Esophagus squamous epithelium (tissue), 5 donors: ENCODE measurements at places on chromosomes 12 and 14. TPM values are rescaled to one million over a fixed set of nuclear protein-coding genes. Genes with fewer than 3 reads are reported as not detected.

Gene SMCO2
- not detected for total RNA-seq

Gene PPP1R1A
- not detected for total RNA-seq

Gene ANGEL1
- 9.8 TPM for total RNA-seq

Gene RD3L
- not detected for total RNA-seq

Gene P2RX7
- 2.2 TPM for total RNA-seq

Gene PPP1R36
- total RNA-seq = 1.1 TPM

Gene PRR4
- total RNA-seq = 159 TPM

Gene CLEC1B
- not detected for total RNA-seq

Gene SLC17A8
- not detected for total RNA-seq

Gene EXOC3L4
- not detected for total RNA-seq

Gene CYP27B1
- total RNA-seq = 0.95 TPM

Gene KCNK13
- 0.15 TPM for total RNA-seq

- DNase-seq = no peak
These were observed 39.6 kb downstream of the SUSD6 start for GRCh38 chr14:69650948-69651369.

- DNase-seq = no peak
These were observed 24.6 kb upstream of the PPP1R12A start for GRCh38 chr12:79959484-79959883.

GRCh38 chr12:89893972-89894706 is 185.5 kb upstream of the ATP2B1 start:
- DNase-seq = no peak

- DNase-seq = no peak
These were observed 16.9 kb upstream of the FAM222A start for GRCh38 chr12:109696485-109697269.

GRCh38 chr12:1593174-1594005 is 991 bp downstream of the FBXL14 start:
- DNase-seq = no peak

GRCh38 chr12:31915446-31915845 is 43.8 kb upstream of the RESF1 start:
- no peak for DNase-seq

DNA sequence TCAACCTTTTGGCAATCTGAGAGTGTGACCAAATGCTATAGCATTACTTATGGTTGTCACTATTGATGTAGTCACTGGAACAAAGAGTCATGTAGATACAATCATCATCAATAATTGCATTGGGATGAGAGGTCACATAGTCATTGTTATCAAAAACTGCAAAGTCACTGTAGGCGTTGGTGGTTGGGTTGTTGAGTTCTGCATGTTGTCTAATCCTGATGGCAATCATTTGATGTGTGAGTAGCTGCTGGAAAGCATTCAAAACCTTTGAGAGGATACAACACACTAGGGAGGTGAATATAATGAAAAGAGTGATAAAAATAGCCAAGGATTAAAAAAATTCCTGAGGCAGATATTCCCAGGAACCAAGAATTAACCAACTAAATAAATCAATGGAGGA is 214.7 kb upstream of the SYT10 start:
- DNase-seq = no peak

DNA sequence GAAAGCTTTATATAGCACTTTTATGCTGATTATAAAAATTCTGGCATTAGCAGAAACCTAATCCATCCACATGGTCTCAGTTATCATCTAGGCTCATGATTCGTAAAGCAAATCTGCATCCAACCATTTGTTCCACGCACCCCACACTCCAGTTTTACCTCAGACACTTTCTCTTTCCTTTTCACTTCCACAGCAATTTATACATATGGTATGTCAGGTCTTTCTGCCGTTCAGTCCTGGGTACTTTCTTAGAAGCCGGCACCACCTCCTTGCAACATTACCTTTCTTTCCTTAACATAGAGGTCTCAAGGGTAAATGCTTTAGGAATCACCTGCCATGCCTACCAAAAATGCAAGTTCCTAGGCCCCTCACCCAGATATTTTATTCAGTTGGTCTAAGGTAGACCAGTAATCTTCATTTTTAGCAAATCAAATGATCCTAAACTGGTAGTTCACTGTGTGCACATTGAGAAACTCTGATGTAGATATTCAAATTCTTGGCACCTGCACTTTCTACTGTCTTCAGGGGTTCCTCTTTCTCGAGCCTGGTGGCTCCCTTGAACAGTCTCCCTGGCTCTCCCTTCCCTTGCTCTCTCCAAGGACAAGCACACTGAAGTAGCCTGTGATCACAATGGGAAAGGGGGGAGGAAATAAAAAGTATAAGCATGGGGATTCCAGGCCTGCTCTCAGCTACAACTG is 2.8 kb upstream of the KRAS start:
- no peak for DNase-seq

GRCh38 chr12:107320929-107321631 is 227.7 kb upstream of the CRY1 start:
- DNase-seq = no peak

- no peak for DNase-seq
These were observed 144.1 kb upstream of the PELI2 start for GRCh38 chr14:55973911-55974630.

DNA sequence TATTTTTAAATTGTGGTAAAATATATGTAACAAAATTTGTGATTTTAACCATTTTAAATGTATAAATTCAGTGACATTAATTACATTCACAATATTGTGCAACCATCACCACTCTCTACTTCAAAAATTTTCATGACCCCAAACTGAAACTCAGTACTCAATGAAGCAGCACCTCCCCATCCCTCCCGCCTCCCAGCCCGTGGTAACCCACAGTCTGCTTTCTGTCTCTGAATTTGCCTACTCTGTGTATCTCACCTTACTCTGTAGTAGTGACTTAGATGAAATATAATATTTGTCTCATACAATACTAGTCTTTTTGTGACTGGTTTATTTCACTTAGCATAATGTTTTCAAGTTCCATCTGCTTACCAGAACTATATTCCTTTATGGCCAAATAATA is 36.2 kb downstream of the EML1 start:
- no peak for DNase-seq

GRCh38 chr12:12364787-12365445 is 8.0 kb downstream of the BORCS5 start:
- DNase-seq = no peak

DNA sequence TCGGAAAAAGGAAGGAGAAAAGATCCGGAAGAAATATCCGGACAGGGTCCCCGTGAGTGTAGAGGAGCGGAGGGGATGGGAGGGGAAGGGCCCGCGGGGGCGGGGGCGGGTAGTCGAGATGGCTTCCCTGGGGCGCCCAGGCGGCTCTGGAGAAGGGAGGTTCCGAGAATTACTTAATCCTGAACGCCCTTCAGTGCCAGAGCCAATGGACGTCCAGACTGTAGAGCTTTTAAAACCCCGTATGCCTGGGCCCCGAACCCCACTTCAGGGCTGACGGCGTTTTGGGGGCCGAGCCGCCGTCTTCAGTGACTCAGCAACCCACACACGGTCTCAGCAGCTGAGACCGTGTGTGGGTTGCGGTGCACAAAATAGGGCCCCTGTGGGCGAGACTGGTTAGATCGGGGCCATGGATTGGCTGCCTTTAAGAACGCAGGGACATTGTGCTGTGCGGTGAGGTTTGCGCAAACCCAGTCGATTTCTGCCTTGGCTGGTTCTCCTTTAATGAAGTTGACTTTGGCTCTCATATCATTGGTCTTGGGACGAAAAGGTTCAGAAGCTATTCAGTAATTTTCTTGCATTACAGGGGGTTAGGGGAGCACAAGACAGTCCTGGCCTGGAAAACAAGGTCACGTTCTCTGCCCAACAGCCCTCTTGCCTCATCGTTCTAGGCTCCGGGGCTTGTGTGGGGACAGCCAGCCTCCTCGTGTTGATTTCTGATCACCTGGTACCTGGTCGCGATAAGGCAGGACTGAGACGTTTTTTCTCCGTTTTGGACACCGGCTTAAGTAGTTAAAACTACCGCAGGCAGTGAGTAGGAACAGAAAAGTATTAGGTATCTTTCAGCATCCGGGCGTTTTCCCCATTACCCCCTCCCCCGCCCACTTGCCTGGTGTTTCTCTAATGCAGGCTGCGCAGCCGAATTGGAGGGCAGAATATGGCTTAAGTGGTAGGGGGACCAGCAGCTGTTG is 775 bp downstream of the GABARAPL1 start:
- no peak for DNase-seq

- no peak for DNase-seq
These were observed 96.2 kb upstream of the NAP1L1 start for GRCh38 chr12:76180401-76181277.

- no peak for DNase-seq
These were observed 4.6 kb downstream of the ZC3H10 start for GRCh38 chr12:56122637-56123036.

- DNase-seq = no peak
These were observed 249.4 kb downstream of the PDZRN4 start for GRCh38 chr12:41437563-41437962.

- DNase-seq = no peak
These were observed 12.2 kb downstream of the MYRFL start for GRCh38 chr12:69837191-69837590.

- no peak for DNase-seq
These were observed 86.7 kb downstream of the LRP6 start for GRCh38 chr12:12180136-12180535.

DNA sequence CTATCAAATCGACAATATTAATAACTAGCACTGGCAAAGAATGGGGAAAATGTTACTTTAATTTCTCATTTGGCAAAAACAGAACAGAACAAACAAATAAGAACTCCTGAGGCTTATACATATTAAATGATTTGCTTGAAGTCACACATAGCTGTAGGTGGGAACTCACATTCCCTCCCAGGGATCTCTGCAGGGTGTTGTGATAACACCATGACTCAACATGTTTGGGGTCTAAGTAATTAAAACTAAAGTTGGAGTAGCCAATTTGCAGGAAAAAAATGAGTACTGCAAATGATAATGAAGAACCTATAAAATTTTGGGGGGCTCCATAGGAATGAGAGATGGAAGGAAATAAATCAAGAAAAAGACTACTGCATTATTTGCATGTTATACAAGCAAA is 27.5 kb downstream of the UNC79 start:
- no peak for DNase-seq
